Ureter (tissue), 1 donor: ENCODE measurements at places on chromosomes 6 and 20.

DNA sequence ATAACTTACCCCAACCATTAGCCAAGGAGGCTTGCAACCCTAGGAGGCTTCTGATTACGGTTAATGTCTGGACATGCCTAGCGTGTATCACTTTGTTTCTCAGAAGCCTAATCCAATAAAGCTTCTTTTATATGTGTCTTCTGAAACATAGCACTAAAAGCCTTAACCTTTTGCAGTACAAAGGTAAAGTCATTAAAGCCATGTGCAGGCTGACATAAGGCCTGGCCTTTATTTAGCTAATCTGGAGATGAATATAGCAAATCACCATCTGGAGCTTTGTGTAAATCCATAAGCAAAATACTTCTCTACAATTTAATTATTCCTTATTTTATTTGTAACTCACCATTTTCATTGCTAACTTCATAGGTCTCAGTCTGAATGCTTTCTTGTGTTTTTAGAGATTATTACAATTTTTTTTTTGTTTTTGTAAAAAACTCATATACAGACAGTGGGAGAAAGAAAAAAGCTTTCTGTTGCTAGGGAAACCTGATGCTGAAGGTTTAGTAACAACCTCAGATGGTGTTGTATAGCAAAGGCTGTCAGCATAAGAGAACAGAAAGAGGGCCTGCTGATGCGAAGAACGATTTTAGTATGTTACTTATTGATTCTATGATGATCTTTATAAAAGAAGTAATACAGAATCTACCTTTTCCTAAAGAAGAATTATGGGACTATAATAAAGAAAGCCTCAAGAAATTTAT is at the start of gene EYS:
Gene EYS, minus strand, starts transcription at position 101 of the 701 bp plus-strand sequence. CDS start 211,816 bp downstream, outside the sequence.
- no peak for DNase-seq

- DNase-seq: no peak
Observed at GRCh38 chr20:34713194-34713943, 9.2 kb downstream of the TP53INP2 start.

DNA sequence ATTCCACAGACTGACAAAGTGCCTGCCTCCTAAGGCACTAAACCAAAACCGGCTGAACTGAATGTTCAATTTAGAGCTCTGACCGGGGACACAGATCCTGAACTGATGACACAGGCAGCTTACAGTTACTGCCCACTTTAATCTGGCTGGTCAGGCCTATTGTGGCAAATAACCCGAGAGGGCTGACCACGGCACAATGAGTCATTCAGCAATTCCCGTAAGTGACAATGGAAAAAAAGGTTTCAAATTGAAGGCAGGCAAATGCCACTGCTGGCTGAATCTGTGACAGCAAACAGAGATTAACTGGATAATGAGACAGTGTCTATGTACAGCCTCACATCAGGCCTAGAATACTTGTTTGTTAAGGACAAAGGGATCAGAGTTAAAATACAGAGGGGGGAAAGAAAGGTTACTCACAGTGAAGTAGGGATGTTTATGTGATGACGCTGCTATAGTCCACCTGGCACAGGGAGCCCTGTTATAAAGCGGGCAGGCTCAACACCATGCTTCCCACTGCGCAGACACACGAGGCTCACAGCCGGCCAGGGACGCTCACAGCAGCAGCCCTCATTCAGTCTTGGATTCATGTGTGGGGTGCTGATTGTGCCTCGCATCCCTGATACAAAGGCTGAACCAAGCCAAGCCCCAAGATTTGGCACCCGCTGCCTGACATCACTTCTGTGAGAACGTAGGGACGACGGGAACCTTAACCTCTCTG is 54.4 kb downstream of the RTN4IP1 start:
- DNase-seq: no peak

- DNase-seq: no peak
Observed at GRCh38 chr6:35031611-35032529, 109.3 kb downstream of the TCP11 start.

DNA sequence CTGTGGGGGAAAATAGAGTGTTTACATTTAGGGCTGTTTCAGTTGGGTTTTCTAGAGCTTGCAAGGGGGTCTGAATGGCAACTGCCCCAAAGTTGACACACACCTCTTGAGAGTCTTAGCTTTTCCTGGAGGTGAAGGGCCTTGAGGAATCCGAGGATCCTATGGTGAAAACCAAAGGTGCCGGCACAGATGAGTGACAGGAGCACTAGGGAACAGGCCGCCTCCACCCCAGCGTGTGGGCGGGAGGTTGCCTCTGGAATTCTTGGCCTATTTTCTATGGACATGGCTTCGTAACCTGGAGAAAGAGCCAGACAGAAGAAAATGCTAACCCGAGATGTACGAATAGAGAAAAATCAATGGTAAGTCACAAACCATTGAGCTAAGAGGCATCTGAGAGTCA is 283.2 kb upstream of the FOXQ1 start:
- no peak for DNase-seq

- no peak for DNase-seq
Observed at GRCh38 chr6:75492386-75493153, 1.0 kb downstream of the FILIP1 start.

DNA sequence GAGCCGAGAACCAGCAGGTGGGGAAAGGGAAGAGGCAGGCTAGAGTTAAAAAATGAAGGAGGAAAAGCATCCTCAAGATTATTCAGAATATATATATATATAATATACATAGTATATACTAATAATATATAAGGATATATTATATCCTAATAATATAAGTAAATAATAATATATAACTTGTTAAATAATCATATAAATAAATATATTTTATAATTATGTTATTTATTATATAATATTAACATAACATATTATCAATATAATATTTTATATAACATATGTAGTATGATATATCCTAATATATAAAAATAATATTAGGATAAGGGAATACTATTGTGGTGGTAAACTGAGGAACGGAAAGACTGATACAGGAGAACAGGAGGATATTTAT is 171.8 kb downstream of the TRIM27 start:
- DNase-seq: no peak

- DNase-seq: no peak
Observed at GRCh38 chr6:146357578-146358430, 185.8 kb upstream of the RAB32 start.

- no peak for DNase-seq
Observed at GRCh38 chr6:95572098-95572497, 5.2 kb upstream of the MANEA start.

GRCh38 chr6:163195721-163196691 is 218.5 kb upstream of the QKI start:
- no peak for DNase-seq
